ENCODE measurements at places on chromosomes 2 and 18.

DNA sequence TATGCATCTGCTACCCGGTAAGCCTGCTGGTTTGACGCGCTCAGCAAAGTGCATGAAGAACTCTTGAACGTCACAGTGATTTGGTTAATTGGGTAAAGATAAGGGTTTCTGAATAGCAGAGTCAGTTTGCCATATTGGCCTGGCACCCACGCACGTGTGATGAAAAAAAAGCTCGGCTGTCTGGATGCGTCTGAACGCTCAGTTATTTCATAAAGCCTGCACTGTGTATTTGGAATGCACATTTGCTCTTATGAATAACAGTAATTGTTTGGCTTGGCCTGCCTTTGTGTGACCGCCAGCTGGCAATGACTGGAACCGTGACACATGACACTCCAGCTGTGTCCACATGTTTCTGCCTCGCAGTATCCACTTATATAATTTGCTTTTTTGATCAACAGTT lies 129.2 kb upstream of the MEIS1 start:
- DNase-seq, result no peak

- no peak for DNase-seq
Measured at GRCh38 chr2:47629501-47630460, 153.2 kb upstream of the MSH6 start.

DNA sequence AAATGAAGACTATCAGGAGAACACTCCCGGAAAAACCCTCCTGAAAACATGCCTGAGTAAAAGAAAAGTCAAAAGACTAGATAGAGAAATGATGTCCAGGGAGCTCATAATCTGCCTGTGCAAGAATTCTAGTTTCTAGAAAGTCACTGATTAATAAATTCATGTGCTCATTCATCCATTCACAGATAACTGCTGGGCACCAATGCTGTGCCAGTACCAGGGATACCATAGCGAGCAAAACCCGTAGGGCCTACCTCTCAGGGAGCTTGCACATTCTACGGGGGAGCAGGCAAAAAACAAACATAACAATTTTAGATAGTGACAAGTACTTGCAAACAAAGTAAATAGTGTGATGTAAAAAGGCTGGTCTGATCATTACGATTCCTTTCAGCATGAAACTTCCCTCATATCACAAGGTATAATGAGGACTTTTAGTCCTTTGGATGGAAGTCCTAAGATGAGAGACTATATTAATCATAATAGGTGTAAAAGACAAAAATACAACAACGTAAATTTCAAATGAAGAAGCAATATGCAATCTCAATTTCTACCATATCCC lies 289.9 kb downstream of the AFF3 start:
- DNase-seq, result no peak

DNA sequence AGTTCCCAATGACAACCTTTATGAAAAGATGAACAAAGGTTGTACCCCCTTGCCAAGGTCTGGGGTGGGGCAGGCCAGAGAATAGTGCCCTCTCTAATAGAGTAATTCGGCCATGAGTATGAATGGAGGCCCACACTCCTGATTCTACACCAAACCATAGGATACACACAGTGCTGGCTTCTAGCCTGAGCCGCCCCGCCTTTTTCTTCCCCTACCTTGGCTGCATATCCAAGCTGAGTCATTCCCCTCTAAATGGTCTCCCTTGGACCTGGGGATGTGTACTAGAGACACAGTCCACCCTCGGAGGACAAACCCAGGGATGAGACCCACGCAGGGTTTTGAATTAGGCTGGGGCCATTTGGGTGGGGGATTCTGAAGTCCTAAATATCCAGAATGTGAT lies 107.2 kb upstream of the CAPN13 start:
- DNase-seq, result no peak

DNA sequence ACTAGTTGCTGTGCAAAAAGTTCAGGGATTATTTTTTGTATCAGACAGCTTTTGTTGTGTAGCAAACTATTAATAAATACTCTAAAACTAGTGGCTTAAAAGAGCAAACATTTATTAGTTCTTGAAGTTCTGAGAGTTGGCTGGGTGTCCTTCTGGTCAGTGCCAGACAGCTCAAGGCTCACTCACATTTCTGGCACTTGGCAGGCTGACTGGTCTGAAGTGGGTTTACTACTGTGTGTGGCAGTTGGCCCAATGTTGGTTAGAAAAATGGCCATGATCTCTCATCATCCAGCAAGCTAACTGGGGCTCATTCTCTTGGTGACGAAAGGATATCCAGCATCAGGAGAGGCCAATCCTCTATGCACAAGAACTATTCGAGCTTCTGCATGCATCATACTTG lies 71.4 kb upstream of the ZNF385B start:
- DNase-seq, result no peak

GRCh38 chr2:132038179-132038882 lies 123.4 kb downstream of the ANKRD30BL start:
- DNase-seq, result peak; percentile 20

- DNase-seq, result no peak
Measured at GRCh38 chr2:39642051-39642718, 23.5 kb upstream of the TMEM178A start.

GRCh38 chr2:62811972-62812371 lies 106.5 kb downstream of the EHBP1 start:
- no peak for DNase-seq

DNA sequence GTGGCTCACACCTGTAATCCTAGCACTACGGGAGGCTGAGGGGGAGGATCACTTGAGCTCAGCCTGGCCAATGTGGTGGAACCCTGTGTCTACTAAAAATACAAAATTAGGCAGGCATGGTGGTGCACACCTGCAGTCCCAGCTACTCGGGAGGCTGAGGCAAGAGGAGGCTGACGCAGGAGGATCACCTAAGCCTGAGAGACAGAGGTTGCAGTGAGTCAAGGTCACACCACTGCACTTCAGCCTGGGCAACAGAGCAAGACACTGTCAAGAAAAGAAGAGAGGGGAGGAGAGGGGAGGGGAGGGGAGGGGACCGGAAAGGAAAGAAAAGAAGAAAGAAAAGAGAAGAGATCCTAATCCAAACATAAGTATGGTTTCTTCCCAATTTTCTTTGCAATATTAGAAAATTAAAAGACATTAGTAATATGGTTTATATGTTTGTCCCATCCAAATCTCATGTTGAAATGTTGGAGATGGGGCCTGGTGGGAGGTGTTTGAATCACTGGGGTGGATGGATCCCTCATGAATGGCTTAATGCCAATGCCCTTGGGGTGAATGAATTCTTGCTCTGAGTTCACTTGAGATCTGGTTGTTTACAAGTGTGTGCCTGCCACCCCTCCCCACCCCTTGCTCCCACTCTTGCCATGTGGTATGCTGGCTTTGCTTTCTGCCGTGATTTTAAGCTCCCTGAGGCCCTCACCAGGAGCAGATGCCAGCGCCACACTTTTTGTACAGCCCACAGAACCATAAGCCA lies 50.7 kb downstream of the TRIP12 start:
- DNase-seq, result no peak

- DNase-seq, result no peak
Measured at GRCh38 chr2:39179974-39180960, 59.4 kb upstream of the SOS1 start.

- no peak for DNase-seq
Measured at GRCh38 chr2:1721706-1722646, 22.3 kb downstream of the PXDN start.

GRCh38 chr2:240319221-240319854 lies 116.1 kb upstream of the GPC1 start:
- DNase-seq, result no peak

DNA sequence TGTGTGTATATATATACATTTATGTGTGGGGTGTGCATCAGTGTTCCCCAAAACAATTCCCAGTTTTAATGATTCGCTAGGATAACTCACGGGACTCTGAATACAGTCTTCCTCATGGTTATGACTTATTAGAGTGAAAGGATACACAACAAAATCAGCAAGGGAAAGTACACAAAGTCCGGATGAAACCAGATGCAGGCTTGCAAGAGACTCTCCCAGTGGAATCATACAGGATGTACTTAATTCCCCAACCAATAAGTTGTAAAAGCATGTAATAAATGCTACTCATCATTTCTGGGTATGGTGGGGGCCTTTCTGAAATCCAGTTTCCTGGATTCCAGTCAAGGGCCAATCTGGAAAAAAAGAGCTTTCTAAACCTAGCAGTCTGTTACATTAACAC lies 654.1 kb upstream of the SYT4 start:
- DNase-seq, result no peak

DNA sequence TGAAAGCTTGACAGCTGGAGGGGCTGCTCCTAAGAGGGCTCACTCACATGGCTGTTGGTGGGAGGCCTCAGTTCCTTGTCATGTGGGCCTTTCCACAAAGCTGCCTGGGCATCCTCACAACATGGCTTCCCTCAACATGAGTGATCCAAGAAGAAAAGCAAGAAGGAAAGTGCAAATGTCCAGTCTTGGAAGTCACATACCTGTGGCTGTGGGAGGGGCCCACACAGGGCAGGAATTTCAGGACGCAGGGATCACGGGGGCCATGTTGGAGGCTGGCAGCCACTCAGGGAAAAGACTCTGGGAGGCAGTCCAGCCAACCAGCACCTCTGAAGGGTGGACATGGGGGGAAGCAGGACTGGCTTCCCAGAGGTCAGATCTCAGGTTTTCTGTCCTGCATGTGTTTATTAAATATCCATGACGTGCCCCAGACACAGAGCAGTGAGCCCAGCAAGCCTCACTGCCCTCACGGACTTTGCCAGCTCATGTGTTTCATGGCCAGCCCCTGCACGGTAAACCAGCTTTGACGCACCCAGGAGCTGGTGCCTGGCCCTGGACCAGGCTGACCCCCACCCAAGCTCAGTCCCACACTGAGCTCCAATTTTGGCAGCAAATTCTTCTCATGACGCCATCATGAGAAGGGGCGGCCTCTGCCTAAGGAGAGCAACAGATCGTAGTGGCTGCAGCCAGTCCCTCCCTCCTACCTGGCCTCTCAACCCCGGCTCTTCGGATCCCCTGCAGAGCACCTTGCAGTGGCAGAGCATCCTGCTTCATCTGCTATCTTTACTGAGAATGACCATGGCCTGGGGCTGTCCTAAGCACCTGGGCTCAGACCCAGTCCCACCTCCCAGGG lies 34.7 kb upstream of the GPR17 start:
- peak; percentile 9 for DNase-seq

GRCh38 chr2:221514305-221515040 lies 57.6 kb downstream of the EPHA4 start:
- no peak for DNase-seq

- no peak for DNase-seq
Measured at GRCh38 chr18:40832362-40832761, 1122.7 kb upstream of the PIK3C3 start.

DNA sequence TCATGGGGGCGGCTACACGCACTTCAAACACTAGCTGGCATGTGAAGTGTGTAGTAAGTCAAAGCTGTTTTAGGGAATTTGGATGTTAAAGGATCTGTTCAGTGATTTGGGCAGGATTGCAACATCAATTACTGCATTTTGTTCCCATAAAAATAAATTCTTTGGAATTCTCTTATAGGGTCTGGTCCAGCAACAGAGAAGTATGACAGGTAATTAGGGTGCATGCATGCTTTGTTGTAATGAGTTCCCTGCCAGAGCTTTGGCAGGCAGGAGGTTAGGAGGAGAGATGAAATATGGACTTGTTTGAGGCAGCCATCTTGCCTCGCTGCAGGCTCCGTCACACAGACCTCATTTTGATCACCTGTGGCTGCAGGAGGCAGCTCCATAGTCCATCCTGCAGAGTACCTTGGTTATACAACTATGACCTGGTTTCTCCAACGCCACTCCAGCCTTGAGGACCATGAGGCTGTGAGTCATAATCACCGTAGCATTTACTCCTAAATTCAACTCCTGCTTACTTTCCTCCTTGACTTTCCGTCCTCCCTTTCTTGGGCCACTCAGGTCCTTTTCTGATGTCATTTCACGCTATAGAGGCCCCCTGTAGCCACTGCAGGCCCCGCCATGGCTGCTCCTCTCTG lies 26.5 kb upstream of the EML4 start:
- no peak for DNase-seq

- no peak for DNase-seq
Measured at GRCh38 chr2:46058140-46058539, 239.1 kb upstream of the EPAS1 start.

DNA sequence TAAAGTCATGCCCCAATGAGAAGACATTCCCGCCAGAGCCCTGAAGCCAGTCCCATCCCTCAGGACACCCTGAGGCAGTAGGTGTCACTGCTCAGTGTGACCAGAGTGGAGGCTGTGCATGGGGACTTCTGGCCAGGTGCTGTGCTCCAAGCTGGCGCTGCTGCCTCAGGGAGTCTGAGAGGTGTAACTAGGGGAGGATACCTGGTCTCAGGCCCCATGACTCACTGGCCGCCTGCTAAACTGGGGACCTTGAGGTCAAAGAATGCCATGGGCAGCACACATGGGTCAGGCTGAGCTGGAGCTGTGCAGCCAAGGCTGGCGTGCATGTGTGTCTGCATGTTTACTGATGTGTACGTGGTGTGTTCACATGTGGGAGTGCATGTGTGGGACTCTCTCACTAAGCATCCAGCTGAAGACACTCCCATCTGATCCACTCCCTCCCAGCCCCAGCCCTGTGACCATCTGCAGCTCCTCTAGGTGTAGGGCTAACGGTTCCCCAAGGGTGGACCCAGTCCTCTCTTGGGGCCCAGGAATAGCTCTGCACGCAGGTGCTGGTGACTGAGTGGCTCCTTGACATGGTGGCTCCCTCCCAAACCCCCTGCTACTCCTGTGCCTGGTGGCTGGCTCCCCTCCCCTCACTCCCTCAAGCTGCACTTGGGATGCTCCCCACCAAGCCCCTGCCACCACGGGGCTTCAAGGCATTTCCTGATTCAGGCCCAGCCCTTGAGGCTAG lies 16.5 kb downstream of the HS6ST1 start:
- DNase-seq, result no peak
